Urinary bladder (tissue), 4 donors: ENCODE measurements at places on chromosomes 6 and 20. TPM values are rescaled to one million over a fixed set of nuclear protein-coding genes. Genes with fewer than 3 reads are reported as not detected.

The SMPDL3A gene
- 25.9 TPM for total RNA-seq

The HELZ2 gene
- 19.9 TPM for total RNA-seq

The CRISP2 gene
- total RNA-seq, result not detected

The CTAGE9 gene
- total RNA-seq, result not detected

The NKAIN2 gene
- 1.7 TPM for total RNA-seq

The ARFGEF3 gene
- 9.6 TPM for total RNA-seq

The ANGPT4 gene
- total RNA-seq, result 0.21 TPM

The CGAS gene
- total RNA-seq, result 16.0 TPM

The GRM1 gene
- total RNA-seq, result 0.16 TPM

The ZFAND3 gene
- total RNA-seq, result 25.4 TPM

The NKX2-4 gene
- total RNA-seq, result not detected

The TMC2 gene
- total RNA-seq, result 0.16 TPM

The CCN5 gene
- not detected for total RNA-seq

The MYBL2 gene
- total RNA-seq, result 2.3 TPM

The TCF15 gene
- 0.42 TPM for total RNA-seq

The SH3BGRL2 gene
- 32.2 TPM for total RNA-seq

The XKR7 gene
- total RNA-seq, result 0.05 TPM

The SLPI gene
- 6.8 TPM for total RNA-seq

The GGTLC1 gene
- total RNA-seq, result not detected

The PLN gene
- total RNA-seq, result 178 TPM

The NR2E1 gene
- not detected for total RNA-seq

The GLYATL3 gene
- not detected for total RNA-seq

The SNAI1 gene
- 0.69 TPM for total RNA-seq

The MAP7 gene
- total RNA-seq, result 10.4 TPM

The FAM83C gene
- 0.21 TPM for total RNA-seq

The SPTLC3 gene
- total RNA-seq, result 28.1 TPM

The MCHR2 gene
- 0.48 TPM for total RNA-seq

The C20orf141 gene
- not detected for total RNA-seq

The ULBP3 gene
- total RNA-seq, result 3.4 TPM

The MUC21 gene
- not detected for total RNA-seq

The MUCL3 gene
- not detected for total RNA-seq

The TTLL9 gene
- 0.26 TPM for total RNA-seq

The SMOC2 gene
- total RNA-seq, result 61.1 TPM

The ANKRD6 gene
- 29.2 TPM for total RNA-seq

The GPR31 gene
- total RNA-seq, result not detected

The ULBP1 gene
- total RNA-seq, result 0.16 TPM

The XRN2 gene
- total RNA-seq, result 70.2 TPM

The SIRPG gene
- total RNA-seq, result not detected

The GJA10 gene
- total RNA-seq, result not detected

The TXLNB gene
- total RNA-seq, result 8.0 TPM

The ESR1 gene
- total RNA-seq, result 6.9 TPM

The SYCP2L gene
- 8.2 TPM for total RNA-seq

The CRIP3 gene
- 3.9 TPM for total RNA-seq

The THBS2 gene
- total RNA-seq, result 140 TPM
